Activated effector memory CD4-positive, alpha-beta T cell treated with Interleukin-2 at 50 U/mL for 16 hours (primary cell): ENCODE measurements at places on chromosomes 5 and 9.

DNA sequence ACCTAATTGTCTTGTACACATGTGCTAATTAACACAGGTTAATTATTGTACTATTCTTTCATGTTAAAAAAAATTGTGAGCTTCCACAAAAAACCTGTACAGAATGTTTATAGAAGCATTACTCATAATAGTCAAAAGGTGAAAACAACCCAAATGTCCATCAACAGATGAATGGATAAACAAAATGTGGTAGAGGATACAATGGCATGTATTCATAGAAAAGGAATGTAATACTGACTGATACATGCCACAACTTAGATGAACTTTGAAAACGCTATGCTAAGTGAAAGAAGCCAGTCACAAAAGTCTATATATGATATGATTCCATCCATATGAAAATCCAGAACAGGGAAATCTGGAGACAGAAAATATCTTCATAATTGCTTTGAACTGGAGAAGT is 25.6 kb downstream of the RRAGA start:
- no peak for DNase-seq

- DNase-seq: no peak
Measured at GRCh38 chr9:4143936-4144717, 155.7 kb downstream of the GLIS3 start.

DNA sequence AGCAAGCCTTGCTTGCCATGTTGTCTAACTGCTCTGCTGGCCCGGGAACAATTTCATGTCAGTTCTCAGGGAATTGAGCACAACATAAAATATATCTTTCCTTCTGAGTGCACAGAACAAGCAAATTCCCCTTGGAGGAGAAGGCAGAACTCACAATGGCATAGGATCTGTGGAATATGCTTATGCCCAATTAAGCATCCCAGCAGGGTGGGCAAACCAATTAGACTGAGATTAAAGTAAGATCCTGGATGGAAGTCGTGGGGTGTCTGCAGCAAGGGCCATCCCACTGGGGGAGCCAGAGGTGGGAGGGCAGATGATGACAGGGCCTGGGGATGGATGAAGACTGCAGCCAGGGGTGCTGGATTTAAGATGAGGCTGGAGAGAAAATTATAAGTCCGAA is 114.1 kb downstream of the BRINP1 start:
- DNase-seq: no peak

DNA sequence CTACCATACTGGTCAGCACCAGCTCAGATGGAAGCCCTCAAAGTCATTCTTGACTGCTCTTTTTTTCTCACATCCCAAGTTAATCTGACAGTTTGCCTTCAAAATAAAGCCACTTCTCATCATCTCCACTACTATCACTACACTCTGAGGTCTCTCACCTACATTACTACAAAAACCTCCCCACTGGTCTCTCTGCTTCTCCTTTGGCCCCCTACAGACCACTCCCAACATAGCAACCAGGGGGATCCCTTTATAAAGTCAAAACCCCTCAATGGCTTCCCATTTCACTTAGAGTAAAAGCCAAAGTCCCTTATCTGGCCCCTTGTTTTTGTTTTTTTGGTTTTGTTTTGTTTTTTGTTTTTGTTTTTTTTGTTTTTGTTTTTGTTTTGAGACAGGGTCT is 4.6 kb downstream of the ARAP3 start:
- no peak for DNase-seq

DNA sequence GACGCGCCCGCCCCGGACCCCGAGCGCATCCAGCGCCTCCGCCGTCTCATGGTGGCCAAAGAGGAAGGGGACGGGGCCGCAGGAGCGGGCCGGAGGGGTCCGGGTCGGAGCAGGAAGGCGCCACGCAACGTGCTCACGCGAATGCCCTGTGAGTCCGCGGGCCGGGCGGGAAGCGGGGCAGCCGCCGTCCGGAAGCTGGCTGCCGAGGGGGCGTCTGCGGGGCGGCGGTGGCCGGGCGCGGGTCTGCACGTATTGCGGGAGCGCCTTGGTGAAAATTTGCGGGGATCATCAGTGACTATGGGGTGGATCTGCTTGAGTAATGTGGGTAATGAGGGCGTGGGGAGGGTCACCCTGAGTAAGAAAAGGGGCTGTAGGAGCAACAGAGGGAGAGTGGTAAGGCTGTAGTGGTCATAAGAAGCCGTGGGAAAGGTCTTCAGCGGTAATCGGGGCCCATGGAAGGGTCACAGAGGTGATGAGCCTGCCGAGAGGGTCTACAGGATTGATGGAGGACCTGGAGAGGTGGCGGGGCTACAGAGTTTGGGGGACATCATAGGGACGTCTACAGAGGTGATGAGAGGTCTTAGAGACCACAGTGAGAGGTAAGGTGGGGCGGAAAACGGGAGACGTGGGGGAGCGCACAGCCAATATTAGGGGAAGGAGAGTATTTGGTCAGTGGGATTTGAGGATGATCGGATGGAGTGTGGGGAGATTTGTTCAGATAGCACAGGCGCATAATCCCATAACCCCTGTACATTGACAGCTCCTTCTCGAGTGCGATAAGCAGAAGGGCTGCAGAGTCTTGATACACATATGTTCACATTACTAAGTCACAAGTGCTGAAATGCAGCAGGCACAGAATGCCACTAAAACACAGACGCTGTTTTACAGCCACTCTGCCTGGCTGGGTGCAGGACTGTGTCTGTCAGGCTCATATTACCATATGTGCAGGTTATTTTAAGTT is 819 bp downstream of the LSM11 start:
- DNase-seq: no peak

DNA sequence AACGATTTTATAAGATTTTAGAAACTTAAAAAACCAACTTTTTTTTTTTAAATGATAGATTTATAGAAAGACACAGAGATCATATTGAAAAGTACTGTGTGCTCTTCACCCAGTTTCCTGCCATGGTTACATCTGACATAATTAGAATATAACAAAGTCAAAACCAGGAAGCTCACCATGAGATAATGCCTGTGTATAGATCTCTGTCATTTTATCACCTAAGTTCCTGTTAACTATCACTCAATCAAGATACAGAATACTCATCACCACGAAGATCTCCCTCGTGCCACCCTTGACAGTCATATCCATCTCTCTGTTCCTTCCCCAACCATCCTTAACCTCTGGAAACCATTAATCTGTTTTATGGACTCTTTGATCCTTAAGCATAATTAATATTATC is 39.1 kb downstream of the POC5 start:
- no peak for DNase-seq

GRCh38 chr5:94250985-94251384 is 367.4 kb downstream of the KIAA0825 start:
- no peak for DNase-seq

- no peak for DNase-seq
Measured at GRCh38 chr9:31137176-31138160, 1247.0 kb upstream of the ACO1 start.

- DNase-seq: no peak
Measured at GRCh38 chr5:84597904-84598303, 213.2 kb upstream of the EDIL3 start.

DNA sequence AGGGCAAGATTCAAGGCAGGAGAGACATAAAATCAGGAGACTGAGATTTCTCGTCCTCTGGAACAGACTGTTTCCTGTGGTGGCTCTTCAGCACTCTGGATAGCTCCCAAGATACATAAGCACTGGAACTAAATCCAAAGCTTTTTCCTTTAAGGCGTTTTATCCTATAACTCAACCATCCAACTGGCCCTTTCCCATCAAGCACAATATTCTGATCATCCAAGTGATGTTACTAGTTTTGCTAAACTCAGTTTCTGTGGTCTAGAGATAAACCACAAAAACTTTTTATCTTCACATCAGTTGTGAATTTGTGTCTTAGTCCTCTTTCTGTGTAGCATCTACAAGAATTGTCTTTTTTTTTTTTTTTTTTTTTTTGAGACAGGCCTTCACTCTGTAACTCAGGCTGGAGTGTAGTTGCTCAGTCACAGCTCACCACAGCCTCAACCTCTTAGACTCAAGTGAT is 299.4 kb downstream of the COX7C start:
- no peak for DNase-seq

- DNase-seq: no peak
Measured at GRCh38 chr5:93789173-93790067, 48.0 kb upstream of the POU5F2 start.

DNA sequence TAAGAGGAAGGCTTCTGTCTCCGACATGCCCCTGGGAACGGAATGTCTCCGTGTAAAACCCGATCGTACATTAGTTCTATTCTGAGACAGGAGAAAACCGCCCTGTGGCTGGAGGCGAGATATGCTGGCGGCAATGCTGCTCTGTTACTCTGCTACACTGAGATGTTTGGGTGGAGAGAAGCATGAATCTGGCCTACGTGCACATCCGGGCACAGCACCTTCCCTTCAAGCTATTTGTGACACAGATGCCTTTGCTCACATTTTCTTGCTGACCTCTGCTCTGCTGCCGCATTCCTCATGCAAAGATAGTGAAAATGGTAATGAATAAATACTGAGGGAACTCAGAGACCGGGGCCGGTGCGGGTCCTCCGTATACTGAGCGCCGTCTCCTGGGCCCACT is 2.2 kb upstream of the DPP7 start:
- no peak for DNase-seq

GRCh38 chr9:110048403-110048975 is 159.5 kb downstream of the C9orf152 start:
- peak; percentile 76 for DNase-seq

GRCh38 chr5:1892685-1893445 is 10.1 kb upstream of the IRX4 start:
- DNase-seq: no peak

- DNase-seq: no peak
Measured at GRCh38 chr9:8486095-8486494, 686.5 kb upstream of the DMAC1 start.

- no peak for DNase-seq
Measured at GRCh38 chr5:82364497-82364896, 86.3 kb upstream of the RPS23 start.

GRCh38 chr9:125568621-125569020 is 138.4 kb downstream of the MAPKAP1 start:
- DNase-seq: no peak

- DNase-seq: no peak
Measured at GRCh38 chr5:42995360-42995751, 44.8 kb downstream of the ANXA2R start.

DNA sequence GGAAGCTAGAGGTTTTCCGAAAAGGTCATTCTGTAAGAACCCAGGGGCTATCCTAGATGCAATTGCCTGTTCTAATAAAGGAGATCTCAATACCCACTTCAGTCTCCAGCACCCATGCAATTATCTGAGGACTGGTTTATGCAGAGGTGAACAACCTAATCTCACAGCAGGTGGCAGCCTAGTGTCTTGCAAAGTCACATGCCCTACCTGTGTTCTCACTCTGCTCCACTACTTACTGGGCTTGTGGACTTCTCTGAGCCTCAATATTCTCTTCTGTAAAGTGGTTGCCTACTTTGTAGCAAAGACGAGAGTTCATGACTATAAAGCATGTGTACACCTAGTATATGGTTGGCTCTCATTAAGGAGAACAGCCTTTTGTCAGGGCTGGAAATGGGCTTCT is 21.0 kb upstream of the ALDH1B1 start:
- DNase-seq: no peak

GRCh38 chr5:77066184-77066583 is 20.9 kb downstream of the ZBED3 start:
- DNase-seq: no peak

DNA sequence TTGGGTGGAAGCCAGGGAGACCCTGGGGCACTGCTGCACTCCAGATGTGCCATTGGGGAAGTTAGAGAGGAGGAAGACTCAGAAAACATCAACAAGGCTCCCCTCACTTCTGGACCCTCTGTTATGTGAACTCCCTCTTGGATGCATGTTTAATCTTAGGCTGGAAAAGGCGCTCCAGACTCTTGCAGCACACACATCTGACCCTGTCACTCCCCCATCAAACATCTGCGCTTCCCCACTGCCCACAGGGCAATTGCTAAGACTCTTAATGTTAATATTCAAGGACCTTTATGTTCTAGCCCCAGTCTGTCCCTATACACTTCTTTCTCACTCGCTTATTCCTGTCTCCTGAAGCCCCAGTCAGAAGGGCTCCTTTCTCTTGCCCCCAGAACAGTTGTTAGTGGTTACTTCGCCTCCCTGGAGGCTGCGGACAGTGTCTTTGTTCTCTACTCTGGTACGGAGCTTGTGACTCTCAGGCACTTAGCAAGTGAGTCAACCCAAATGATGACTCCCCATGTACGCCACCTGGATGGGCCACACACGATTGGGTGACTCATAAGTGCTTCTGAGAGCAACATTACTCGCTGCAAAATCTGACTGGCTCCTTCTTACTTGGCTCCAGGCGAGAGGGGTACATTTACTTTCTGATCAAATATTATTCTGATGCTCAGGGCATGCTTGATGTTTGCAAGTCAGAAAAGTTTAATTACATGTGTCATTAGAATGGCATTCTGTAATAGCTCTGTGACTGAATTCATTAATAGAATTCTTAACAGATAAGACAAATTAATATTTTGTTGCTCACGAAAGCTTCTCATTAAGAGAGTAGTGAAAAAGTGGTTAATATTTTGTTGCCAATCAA is 193.6 kb downstream of the HSPA4 start:
- no peak for DNase-seq

- no peak for DNase-seq
Measured at GRCh38 chr9:105066275-105066865, 138.4 kb upstream of the ABCA1 start.

GRCh38 chr5:142784401-142784955 is 14.3 kb downstream of the ARHGAP26 start:
- DNase-seq: no peak

- DNase-seq: no peak
Measured at GRCh38 chr5:20486826-20487225, 498.8 kb upstream of the CDH18 start.

DNA sequence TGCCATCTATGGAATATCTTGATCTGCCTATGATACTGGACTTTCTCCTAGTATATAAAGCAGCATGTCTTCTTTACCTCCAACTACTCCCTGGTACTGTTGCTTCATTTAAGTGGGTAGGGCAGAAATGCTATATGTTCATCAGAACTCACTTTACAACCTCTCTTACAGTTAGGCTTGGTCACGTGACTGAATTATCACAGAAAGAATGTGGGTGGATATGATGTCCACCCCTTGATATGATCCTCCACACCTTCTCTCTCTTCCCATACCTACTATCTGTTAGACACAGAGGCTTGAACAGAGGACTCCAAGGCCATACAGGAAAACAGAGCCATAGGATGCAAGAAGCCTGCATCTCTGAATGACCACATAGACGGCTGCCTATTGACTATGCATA is 19.8 kb downstream of the CRHBP start:
- no peak for DNase-seq

GRCh38 chr9:134455934-134456755 is 129.9 kb downstream of the RXRA start:
- DNase-seq: peak; percentile 68

- no peak for DNase-seq
Measured at GRCh38 chr5:125054146-125054545, 307.7 kb upstream of the ZNF608 start.

- no peak for DNase-seq
Measured at GRCh38 chr5:25713259-25713658, 1068.5 kb upstream of the CDH10 start.

GRCh38 chr5:86626149-86626548 is 8.4 kb downstream of the COX7C start:
- no peak for DNase-seq
